H54 (cell line): ENCODE measurements at places on chromosomes 2 and 18.

DNA sequence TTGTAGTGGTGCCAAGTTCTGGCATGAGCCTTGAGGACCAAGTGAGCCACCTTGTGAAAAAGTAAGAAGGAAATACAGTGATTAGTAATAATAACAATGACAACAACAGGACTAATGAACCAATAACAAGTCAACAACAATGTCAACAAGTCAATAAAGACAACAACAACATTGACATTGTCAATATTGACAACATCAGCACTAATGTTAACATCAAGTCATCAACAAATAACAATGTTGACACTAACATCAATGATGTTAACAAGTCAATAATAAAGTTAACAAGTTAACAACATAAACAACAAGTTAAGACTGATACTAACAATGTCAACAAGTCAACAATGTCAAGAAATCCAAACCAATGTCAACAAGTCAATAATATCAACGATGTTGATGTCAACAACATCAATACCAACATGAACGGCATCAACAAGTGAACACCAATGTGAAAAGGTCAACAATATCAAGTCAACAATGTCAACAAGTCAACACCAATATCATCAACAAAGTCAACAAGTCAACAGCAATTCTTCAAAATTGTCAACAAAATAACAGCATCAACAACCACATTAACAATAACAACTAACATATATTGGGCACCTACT, 24.0 kb downstream of the LCT start:
- no peak for DNase-seq

DNA sequence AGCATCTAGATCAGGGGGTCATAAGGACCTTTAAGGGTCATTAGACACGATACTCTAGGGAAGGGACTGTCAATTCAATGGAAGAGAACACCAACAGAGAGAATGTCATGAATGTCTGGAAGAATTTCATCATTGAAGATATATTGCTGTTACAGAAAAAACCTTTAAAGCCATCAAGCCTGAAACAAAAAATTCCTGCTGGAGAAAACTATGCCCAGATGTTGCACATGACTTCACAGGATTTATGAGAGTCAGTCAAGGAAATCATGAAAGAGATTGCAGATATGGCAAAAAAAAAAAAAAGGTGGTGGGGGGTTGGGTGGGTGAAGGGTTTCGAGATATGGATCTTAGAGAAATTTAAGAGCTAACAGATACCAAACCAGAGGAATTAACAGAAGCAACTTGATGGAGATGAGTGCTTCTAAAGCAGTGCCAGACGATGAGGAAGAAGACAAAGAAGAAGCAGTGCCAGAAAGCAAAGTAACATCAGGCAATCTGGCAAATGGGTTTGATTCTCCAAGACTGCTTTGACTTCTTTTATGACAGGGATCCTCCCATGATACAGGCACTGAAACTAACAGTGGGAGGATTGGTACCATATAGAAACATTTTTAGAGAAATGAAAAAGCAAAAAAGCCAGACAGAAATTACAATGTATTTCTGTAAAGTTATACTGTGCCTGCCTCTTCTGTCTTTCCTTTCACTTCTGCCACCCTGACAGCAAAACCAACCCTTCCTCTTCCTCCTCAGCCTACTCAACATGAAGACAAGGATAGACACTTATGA, 28.5 kb downstream of the MAP4K3 start:
- DNase-seq = no peak

GRCh38 chr18:55422456-55423180, 165.4 kb downstream of the TCF4 start:
- no peak for DNase-seq

GRCh38 chr2:160574468-160575140, 81.0 kb upstream of the RBMS1 start:
- peak; percentile 39 for DNase-seq

DNA sequence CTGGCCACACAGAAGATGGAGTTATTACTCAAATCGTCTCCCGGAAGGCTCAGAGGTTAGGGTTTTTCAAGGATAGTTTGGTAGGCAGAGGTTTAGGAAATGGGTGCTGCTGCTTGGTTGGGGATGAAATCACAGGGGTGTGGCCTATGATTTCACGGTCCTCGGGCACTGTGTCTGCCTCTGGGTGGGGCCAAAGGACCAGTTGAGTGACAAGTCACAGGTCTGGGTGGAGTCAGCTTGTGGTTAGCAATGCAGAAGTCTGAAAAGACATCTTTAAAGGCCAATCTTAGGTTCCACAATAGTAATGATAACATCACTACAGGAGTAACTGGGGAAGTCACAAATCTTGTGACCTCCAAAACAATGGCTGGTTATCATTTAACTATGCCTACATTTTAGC, 387.8 kb downstream of the ZNF521 start:
- DNase-seq = no peak

DNA sequence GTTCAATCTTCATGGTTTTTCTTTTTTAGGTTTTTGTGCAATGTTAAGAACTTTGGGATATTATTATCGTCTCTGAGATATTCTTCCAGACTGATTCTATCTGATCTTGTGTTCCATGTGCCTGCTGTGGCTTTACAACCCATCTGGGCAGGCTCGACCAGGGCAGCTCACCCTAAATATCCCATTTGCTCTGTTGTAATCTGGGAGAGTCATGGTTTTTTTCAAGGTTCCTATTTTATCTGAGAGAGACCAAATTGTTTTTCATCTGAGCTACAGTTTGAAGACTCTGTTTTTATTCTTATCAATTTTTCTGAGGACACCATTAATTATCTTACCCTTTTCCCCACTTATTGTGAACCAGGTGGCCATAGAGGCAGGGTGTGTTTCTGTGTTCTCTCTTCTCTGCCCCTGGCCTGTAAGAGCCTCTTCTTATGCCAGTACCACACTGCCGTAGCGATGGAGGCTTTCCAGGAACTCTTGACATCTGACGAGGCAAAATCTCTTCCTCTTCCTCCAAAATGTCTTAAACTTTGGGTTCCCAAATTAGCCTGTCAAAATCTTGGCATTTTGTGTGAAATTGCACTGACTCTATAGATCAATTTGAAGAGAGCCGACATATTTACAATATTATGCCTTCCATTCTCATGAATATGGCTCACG, 3.1 kb downstream of the SP140L start:
- DNase-seq = no peak

- no peak for DNase-seq
Measured at GRCh38 chr2:239666053-239666854, 265.4 kb upstream of the HDAC4 start.

GRCh38 chr2:209719034-209719433, 52.6 kb upstream of the UNC80 start:
- no peak for DNase-seq

DNA sequence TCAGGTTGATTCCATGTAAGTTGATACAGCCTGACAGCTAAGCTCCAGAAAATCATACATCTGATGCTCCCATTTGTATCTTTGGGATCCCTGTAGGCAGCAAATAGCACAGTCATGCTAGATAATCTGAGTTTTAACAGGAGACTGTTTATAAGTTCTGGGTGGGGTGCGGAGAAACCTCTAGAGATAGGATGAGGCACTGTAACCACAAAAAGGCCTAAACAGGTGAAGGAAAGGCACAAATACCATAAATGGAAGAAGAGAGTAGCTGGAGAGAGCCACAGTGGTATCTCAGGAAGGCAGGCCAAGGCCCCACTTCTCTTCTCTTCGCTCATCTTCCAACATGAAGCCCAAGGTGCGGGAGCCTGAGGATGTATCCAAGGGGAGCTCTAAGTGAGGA, 18.1 kb upstream of the B4GALT6 start:
- no peak for DNase-seq

DNA sequence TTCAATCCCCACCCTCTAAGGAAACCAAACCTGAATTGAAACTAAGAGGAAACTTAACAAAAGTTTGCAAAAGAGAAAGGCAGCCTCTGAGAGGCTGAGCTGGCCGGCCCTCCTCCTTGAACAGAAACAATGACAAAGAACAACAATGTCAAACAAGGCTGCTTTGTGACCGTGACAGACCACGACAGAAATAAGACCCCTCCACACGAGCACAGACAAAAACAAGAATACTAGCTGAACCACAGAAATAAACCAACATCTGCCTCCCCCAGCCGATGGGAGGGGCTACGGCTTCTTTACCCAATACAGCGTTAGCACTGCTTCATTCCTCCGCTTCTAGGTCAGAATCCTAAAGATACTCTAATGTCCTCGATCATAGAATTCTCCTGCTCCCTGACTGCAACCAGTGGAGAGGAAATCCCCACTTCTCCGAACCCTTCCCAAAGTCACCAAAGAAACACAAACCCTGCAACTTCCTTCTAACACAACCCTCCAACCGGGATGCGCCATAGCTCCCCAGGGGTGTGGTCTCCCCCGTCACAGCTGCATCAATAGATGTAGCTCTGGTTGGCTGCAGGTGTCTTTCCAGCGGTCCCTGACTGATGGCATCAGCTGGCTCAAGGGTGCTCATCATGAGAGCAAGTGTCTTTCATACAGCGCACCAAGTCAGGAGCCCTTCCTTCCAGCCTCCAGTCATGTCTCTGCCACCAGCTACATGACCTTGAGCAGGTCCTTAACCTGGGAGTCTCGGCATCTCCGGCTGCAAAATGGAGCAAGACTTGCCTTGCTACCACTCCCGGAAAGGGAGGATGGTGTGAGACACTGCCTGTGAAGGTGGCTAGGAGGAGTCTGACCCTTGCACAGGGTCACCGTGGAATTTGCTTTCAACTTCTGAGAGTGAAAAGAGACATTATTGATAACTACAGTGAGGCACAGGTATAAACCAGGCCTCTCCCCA, 198.6 kb downstream of the HAUS1 start:
- no peak for DNase-seq

GRCh38 chr2:166802475-166802874, 85.8 kb upstream of the XIRP2 start:
- no peak for DNase-seq

GRCh38 chr2:113167115-113167932, 6.4 kb upstream of the PSD4 start:
- no peak for DNase-seq

- no peak for DNase-seq
Measured at GRCh38 chr18:58886864-58887612, 22.4 kb downstream of the ZNF532 start.

- DNase-seq = no peak
Measured at GRCh38 chr18:21605213-21605612, 4.7 kb upstream of the ESCO1 start.

- no peak for DNase-seq
Measured at GRCh38 chr18:41905786-41906527, 49.1 kb upstream of the PIK3C3 start.

GRCh38 chr2:64538764-64539433, 14.8 kb downstream of the AFTPH start:
- no peak for DNase-seq

DNA sequence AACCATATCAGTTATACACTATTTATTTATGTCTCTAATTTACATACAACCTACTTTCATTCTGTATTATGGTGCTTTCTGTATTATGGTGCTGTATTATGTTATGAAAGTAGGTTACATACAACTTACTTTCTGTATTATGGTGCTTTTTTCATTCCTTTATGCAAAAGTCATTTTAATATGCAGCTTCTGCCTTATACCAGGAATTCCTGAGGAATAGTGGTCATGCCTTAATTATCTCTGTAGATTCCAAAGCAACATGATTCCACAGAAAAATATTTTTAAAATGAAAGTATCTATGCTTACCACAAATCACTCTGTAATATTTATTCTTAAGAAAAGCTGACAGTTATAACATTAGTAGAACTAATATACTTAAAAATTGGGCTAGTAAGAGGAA, 922.0 kb upstream of the NRXN1 start:
- no peak for DNase-seq

DNA sequence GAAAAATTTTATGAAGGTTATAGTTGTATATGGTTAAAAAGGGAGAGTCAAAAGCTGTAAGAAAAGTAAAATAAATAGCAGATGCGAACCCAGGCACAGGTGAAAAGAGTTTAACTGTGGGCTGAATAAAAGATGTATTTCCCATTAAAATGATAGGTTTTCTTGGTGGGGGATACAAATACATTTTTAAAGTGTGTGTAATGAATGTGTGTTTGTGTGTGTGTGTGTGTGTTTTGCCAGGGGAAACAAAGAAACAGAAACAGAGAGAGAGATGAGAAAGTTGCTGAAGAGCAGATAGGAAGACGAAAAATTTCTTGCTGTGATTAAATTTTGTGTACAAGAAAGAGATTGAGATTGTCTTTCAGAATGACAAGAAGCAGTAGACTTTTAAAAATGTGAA, 12.1 kb downstream of the TFPI start:
- DNase-seq = no peak

- DNase-seq = no peak
Measured at GRCh38 chr2:210356944-210357343, 42.0 kb upstream of the MYL1 start.

GRCh38 chr2:2688254-2688653, 357.2 kb upstream of the MYT1L start:
- no peak for DNase-seq

- no peak for DNase-seq
Measured at GRCh38 chr2:27407798-27408491, 1.4 kb downstream of the PPM1G start.

DNA sequence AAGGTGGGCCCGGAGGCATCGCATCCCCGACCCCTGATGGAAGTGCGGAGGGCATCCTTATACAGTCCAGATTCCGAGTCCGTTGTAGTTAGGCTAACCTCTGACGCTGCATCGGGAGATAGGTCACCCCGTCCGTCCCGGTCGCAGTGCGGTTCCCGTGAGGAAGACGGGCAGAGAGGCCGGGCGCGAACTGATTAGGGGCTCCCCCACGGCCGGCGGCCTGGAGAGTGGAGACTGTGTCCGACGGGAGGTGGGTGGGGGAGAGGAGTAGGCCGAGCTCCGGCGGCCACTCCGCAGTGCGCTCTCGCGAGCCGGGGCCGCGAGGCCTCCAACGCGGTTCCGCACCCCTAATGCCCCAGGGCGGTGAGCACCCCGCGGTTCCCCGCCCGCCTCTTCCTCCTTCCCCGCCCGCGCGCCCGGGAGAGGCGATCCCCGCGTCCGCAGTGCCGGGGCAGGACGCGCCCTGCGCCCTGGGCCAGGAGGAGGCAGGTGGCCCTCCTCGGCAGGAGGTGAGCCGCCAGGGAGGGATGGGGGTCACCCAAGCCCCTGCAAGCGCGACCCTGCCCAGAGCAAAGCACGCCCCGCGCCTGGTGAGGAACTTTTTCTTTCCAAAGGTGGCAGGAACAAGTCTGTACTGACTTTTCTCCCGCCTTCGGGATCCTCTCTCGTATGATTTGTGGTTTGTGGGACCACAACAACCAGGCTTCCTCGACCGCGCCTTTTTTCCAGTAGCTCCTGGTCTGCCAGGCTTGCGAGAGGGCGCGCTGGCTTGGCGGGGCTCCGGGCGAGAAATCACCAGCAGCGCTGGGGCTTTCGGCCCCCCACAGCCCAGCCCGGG, 1.4 kb upstream of the SP5 start:
- DNase-seq = no peak
